ENCODE measurements at places on chromosomes 4 and X. TPM values are rescaled to one million over a fixed set of nuclear protein-coding genes. Genes with fewer than 3 reads are reported as not detected.

The CACNA1F gene
- 0.01 TPM for polyA plus RNA-seq

The IL13RA1 gene
- polyA plus RNA-seq, result 12.7 TPM

The NKX3-2 gene
- 0.08 TPM for polyA plus RNA-seq

The EVC2 gene
- polyA plus RNA-seq, result 2.7 TPM

The MAP9 gene
- polyA plus RNA-seq, result 5.4 TPM

The MAGEA2B gene
- not detected for polyA plus RNA-seq

DNA sequence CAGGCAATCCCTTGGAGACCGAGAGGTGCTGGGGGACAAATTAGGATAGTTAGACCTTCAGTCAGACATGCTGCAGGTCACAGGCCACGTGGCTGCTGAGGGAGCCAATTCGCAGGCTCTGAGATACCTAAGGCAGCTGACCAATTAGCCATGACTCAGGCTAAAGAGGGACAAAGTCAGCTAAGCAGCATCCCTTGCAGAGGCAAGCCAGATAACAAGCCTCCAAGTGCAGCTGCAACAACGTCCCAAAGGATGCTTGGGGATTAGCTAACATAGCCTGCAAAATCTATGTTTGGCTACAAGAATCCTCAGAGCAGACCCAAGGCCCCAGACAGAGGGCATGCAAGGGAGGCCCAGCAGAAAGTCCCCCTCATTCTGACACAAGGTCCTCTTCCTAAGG, 93.5 kb downstream of the SEL1L3 start:
- DNase-seq, result no peak

GRCh38 chr4:135244056-135244455, 1042.5 kb upstream of the PABPC4L start:
- no peak for DNase-seq

GRCh38 chrX:68079961-68080360, 353.3 kb downstream of the OPHN1 start:
- no peak for DNase-seq

GRCh38 chr4:57148177-57148576, 38.0 kb upstream of the IGFBP7 start:
- DNase-seq, result no peak

DNA sequence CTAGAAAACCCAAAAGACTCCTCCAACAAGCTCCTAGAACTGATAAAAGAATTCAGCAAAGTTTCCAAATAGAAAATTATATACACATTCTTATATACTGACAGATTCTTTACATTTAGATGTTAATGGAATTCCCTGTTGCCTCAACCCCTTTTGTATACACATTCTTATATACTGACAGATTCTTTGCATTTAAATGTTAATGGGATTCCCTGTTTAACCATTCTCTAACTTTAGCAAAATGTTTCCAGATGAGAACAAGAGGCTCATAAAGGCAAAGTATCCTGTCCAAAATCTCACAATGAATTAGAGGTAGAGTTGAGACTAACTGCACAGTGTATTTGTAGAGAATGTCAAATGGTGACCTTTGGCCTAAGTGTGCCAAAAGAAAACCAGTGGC, 23.1 kb upstream of the AR start:
- DNase-seq, result no peak

GRCh38 chr4:154634058-154634457, 21.6 kb upstream of the FGG start:
- DNase-seq, result no peak

DNA sequence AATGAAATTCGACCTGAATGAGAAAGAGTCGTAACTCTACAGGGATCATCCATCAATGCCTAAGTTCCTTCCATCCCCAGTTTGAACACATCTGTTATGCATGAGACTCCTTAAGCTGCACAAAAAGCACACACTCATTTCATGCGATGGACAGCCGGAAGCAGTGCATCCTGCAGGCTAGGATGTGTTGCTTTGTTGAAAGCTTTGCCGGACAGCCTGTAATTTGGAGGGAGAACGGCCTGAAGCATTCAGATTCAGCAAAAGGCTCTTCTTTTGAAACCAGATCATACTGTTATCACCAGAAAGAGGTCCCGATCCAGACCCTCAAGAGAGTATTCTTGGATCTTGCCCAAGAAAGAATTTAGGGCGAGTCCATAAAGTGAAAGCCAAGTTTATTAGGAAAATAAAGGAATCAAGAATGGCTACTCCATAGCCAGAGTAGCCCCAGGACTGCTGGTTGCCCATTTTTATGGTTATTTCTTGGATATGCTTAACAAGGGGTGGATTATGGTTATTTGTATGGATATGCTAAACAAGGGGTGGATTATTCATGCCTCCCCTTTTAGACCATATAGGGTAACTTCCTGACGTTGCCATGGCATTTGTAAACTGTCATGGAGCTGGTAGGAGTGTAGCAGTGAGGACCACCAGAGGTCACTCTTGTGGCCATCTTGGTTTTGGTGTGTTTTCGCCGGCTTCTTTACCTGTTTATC, 48.1 kb upstream of the DHRSX start:
- no peak for DNase-seq

DNA sequence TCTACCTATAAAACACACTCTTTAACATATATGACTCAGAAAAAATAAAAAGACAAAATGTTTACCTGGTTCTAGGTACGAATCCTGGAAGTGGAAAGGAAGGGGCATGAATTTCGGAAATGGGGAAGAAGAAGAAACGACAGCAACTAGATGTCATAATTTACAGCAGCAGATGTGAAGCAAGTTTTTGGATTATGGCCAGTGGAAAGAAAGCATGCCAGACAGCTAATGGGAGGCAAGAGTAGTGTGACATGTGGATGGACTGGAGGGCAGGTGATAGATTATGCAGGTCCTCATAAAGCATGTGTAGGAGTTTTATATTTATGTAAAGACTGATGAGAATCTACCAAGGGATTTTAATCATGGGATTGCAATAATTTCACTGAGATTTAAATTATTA, 279.0 kb upstream of the TACR3 start:
- no peak for DNase-seq

DNA sequence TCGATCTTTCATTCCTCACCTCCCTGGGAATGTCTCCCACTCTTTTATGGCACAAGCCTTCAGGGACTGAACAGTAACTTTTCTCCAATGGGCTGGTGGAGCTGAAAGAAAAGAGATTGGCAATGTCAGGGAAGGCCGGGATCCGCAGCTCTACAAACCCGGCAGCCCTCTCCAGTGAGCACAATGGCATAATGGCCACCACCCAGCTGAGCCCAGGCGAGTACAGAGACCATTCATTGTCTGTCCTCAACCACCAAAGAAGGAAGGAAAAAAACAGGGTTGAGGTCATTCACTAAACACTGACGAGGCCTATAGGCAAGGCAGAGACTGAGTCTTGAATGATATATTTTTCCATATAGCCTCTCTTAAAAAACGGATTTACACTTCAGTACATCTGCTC, 3.6 kb downstream of the GEMIN8 start:
- no peak for DNase-seq

DNA sequence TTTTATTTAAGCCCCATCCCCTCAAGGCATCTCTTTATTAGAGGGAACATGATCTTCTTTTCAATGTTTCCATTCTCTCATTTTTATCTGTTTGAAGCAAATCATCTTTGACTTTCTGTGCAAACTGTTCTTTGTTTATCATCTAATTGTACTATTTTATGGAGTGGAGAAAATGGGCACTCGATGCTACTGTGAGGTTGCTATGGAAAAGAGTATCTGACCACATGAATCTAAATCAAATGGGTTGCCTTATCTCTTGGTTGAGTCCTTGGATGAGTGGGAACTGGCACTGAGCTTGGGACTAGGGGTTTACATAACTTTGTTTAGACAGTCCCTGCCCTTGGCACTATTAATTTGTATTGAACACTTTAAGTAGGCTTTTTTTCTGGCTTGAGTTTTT, 9.1 kb downstream of the OCRL start:
- DNase-seq, result no peak

GRCh38 chrX:40098264-40099054, 701 bp upstream of the BCOR start:
- DNase-seq, result no peak

- DNase-seq, result no peak
These were observed 379.0 kb downstream of the INPP4B start for GRCh38 chr4:142467088-142467487.

GRCh38 chrX:130025256-130025655, 42.8 kb downstream of the BCORL1 start:
- DNase-seq, result no peak

GRCh38 chrX:134461437-134461836, 1.5 kb downstream of the HPRT1 start:
- DNase-seq, result no peak

DNA sequence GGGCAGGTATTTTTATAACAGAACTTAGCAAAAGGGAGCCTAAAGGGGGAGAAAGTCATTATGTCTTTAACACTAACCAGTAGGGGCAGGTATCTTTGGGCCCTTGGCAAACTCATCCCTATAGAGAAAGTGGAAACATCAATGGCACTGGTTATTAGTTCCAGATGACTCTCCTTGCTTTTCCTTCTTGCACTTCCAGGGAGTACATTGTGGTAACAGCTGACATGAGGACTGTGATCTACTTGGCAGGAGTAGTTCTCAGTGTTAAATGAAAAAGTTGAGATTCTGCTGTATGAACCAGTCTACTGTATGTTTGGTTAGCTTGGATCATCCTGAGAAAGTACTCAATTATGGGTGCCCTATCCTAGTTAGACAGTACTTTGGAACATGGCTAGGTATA, 93.6 kb downstream of the ATXN3L start:
- DNase-seq, result no peak

DNA sequence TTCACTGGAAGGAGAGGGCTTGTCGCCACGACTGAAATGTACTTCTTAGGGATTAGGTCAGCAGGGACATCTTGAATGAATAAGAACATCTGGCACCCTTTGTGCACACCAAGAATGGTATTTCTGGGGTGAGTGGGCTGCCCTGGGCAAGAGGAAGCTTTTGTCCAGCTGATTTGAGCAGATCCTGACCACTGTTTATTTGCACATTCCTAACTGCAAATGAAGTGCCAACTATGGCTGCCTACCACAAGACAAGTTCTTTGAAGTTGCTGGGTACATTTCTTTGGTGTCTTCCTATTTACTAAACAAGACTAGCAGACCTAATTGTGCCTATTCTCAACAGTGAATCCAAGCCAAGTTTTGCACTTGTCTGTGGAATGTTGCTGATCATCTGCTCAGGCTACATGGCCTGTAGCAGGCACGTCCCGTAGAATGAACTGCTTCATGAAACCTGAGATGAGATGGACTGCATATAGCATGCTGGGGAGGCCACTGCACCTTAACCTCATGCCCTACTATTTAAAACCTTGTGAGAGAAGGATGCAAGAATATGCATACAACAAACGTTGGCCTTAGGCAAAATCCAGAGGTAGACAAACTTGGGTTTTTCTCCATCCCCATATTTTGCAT, 45.0 kb downstream of the PIR start:
- no peak for DNase-seq

GRCh38 chrX:121802881-121803412, 755.5 kb downstream of the GLUD2 start:
- no peak for DNase-seq

GRCh38 chr4:25792200-25792791, 70.5 kb downstream of the SEL1L3 start:
- no peak for DNase-seq

- no peak for DNase-seq
These were observed 21.2 kb downstream of the ZFP42 start for GRCh38 chr4:188016754-188017153.

- no peak for DNase-seq
These were observed 416.4 kb downstream of the CCSER1 start for GRCh38 chr4:90543419-90544170.

GRCh38 chrX:53483416-53483815, 49.2 kb upstream of the HSD17B10 start:
- no peak for DNase-seq

- DNase-seq, result no peak
These were observed 388.5 kb upstream of the SPANXN4 start for GRCh38 chrX:142637206-142637605.

GRCh38 chr4:66169341-66169740, 499.1 kb upstream of the EPHA5 start:
- no peak for DNase-seq

DNA sequence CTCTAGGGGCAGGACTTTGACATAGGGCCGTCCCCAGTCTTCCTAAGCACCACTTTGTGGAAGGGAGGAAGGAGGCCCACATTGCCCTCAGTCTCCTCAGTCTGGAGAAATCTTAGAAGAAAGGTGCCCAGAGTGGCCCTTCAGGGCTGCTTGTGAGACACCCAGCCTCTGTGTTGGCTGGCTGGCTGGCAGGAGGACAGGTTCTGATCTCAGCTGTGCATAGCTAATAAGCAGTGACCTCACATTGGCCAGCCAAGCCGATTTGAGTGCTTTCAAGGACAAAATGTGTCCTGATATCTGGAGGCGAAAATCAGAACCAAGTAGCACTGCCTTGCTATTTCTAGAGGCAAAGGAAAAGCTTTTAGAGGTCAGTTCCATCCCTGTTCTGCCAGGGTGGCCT, 211.5 kb downstream of the BCOR start:
- no peak for DNase-seq

DNA sequence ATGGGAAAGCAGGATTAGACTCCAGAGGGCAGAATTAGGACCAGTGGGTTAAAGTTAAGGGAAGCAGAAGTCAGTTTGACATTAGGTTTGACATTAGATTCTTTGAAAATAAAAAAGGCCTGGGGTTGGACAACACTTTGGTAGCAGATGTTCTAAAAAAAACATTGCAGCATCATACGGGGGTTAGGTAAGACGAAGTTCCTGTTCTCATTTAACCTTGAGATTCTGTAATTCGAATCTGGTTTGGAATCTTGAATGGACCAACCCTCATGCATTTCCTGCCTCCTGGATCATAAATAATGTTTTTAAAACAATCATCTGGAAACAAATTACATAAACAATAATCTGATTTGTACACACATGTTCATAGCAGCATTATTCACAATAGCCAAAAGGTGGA, 181.0 kb downstream of the SHROOM3 start:
- no peak for DNase-seq

GRCh38 chr4:82589756-82590155, 28.0 kb upstream of the TMEM150C start:
- peak; percentile 46 for DNase-seq

DNA sequence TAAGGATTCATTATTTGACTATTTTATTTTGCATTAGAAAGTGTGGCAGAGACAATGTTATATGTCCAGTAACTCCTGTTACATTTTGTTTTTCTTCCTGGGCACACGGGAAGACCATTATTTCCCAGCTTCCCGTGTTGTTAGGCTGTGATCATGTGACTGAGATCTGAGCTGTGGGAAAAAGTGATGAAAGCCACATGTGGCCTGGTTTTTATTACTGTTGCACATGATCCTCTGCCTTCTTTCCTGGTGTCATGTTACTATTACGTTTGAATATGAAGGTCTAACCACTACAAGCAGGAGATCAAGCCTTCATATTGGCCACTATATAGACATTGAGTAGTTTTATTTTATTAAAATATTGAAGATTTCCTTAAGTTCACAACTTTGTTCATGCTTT, 28.2 kb upstream of the MID1 start:
- no peak for DNase-seq

DNA sequence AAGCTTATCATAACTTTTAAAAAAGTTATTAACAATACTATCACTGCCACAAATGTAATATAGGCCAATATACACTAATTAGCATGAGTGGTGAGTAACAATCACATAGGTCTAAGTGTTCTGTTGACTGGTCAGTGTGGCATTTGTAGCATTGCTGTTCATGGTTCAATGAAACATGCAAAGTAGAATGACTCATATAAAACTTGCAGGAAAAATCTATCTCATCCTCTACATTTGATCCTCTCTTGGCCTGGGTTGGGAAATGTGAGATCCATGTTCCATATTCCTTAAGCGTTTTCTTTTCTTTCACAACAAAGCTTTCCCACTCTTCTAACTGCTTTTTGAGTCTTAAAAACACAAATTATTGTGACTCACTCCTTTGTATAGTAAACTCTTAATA, 1418.7 kb downstream of the FSTL5 start:
- DNase-seq, result no peak
